HL-60 (cell line): ENCODE measurements at places on chromosomes 12 and 14.
A peak's percentile ranks its signal among the peaks of the same experiment; 100 is the strongest.

GRCh38 chr14:104864267-104865080 lies 594 bp upstream of the CEP170B start:
- DNase-seq = no peak

- no peak for DNase-seq
Measured at GRCh38 chr14:96479435-96480146, 22.6 kb upstream of the PAPOLA start.

GRCh38 chr12:80807640-80808288 lies 91.1 kb downstream of the MYF5 start:
- no peak for DNase-seq

DNA sequence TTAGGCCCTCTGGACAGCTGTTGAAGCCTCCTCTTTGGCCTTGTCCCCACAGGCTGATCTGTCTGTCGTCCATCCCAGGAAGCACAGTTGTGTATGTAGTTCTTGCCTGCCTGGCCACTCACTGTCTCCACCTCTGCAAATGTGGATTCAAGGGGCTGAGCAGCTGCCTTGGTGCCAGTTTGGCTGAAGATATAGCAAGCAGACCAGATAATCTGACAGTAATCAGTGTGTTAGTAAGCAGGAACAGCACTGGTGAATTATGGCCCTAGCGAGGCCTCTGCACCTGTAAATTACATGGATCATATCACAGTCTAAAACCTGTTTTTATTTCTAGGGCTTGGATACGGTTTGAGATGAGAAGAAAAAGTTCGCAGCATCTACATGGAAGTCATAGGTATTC lies 282.5 kb upstream of the NOS1 start:
- DNase-seq = no peak

GRCh38 chr12:47774663-47775062 lies 1.6 kb downstream of the SLC48A1 start:
- DNase-seq = no peak

- DNase-seq = no peak
Measured at GRCh38 chr12:96828169-96828789, 78.8 kb upstream of the NEDD1 start.

- DNase-seq = no peak
Measured at GRCh38 chr12:41140117-41140516, 48.0 kb upstream of the PDZRN4 start.

GRCh38 chr12:24206621-24207020 lies 257.2 kb upstream of the SOX5 start:
- no peak for DNase-seq

DNA sequence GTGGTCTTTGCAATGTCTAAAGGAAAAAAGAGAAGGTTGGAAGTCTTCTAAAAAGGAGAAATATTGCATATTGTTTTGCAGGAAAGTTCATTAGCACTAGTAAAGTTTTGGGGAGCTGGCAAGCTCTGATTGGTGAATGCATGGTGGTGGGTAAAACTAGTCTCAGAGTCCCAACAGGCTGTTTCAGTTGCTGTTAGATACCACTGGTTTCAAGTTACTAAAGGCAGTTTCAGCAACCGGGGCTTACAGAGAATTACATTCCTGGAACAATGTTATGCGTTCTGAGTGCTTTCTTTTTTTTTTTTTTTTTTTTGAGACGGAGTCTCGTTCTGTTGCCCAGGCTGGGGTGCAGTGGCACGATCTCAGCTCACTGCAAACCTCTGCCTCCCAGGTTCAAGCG lies 208.2 kb downstream of the EPS8 start:
- no peak for DNase-seq

- DNase-seq = no peak
Measured at GRCh38 chr12:109549613-109550270, 23.6 kb downstream of the MMAB start.

DNA sequence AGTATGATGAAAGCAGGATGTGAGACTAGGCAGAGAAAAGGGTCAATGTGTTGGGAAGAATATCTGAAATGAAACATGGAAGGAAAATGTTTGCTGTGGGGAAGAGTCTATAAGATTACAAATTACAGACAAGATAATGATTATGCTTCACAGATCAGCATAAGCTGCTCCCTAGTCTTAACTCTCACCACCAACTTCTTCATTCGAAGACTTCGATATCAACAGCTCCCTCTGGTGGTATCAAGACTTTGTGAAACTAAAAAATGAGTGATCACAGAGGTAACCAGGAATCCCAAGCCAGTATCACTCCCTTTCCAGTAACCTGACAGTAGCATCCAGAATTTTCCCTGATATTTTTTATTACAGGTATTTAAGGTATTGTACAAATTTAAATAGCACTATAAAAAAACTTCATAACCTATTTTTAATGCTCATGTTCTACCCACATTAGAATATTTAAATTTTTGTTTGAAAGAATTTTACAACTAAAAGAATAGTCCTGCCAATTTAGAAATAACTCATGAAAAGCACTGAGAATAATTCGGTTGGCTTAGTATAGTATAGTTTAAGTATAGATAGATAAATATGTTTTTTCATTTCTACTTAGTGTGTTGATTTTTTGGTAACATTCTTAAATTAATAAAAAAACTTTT lies 84.4 kb downstream of the C2CD5 start:
- DNase-seq = peak; percentile 34

- no peak for DNase-seq
Measured at GRCh38 chr14:71668186-71668912, 263.9 kb upstream of the RGS6 start.

- no peak for DNase-seq
Measured at GRCh38 chr12:106416273-106416672, 58.7 kb downstream of the POLR3B start.

DNA sequence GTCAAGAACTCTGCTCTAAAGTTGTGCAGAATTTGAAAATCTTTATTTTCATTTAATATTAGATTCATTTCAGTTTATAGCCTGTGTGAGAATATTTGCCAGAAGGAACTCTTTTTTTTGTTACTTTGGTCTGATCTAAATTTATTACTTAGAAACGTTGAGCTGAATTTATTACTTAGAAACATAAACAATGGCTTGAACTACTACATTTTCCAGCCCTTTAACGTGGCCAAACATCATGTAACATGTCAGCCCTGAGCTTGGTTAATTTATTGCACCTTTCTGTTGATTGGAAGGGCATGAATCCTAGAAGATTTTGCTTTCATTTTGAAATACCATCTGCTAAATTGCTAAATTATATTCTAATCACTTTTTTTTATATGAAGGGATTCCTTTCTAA lies 241.4 kb downstream of the TMEM117 start:
- no peak for DNase-seq

DNA sequence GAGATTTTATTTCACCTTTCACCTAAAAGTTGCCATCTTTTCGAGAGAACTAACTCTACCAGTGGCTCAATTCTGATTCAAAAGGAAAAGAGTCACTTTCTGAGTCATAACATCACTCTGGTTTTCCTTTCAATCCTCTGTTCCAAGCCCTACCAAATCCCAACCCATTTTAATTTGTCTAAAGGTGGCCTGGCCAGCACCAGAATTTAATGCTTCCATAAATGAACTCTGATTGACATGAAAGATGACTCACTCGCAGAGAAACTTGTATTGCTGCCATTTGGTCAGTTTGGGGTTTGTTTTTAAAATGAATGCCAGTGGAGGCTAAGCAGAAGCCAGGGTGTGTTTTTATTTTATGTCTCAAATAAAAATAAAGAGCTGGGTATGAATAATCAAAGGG lies 117.4 kb upstream of the SOX5 start:
- no peak for DNase-seq

- DNase-seq = no peak
Measured at GRCh38 chr14:81385886-81386285, 14.2 kb downstream of the STON2 start.

GRCh38 chr14:78399316-78399889 lies 229.2 kb downstream of the NRXN3 start:
- DNase-seq = no peak

DNA sequence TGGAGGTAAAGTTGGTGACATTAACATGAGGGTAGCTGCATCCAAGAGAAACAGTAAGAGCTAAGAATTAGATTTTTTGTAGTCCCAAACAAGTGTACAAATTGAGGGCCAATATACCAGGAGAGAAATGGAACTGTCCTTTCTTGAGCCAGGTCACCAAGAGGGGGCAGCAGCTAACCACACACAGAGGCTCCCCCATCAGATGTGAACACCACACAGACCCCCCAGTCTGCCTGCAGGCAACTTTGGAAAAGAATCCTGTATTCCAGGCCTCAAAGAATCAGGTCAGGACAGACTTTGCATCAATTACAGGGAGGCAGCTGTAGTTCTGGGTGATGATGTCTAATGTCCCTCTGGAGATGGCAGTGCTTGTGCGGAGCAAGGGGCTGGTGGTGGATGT lies 77.9 kb downstream of the SPTB start:
- no peak for DNase-seq

DNA sequence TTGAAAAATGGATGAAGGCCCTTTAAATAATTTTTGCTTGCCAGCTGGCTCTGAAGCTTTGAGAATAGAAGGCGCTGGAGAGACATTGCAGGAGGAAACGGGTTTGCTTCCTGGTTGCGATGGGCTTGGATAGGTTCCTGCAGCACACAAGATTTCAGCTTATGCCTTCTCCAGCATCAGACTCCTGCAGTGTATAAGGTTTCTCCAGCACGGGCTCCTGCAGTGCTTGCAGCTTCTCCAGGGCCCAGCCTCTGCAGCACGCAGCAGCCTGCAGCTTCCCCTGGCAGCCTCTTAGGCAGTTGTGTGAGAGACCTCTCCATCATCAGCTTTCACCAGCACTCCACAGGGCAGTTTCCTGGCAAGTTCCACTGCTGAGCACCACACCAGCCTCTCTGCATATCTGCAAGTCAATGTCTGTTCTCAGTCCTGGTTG lies 78.7 kb upstream of the ZDHHC17 start:
- DNase-seq = no peak

DNA sequence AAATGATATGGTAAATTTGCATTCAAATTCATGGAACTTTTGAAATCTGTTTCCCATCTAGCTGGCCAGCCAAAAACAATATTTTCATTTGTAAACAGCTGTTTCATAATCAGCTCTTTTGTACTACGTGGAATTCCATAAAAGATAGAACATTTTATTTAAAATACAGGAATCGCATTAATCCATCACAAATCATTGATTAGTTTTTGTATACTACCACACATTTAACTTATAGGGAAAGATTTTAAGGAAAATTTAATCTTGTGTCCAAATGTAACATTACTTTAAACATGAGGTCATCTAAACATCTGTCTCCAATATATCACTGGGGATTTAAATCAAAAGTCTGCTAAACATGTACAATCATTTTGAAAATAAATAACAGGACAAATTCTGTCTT lies 33.5 kb downstream of the SLC25A21 start:
- DNase-seq = no peak

DNA sequence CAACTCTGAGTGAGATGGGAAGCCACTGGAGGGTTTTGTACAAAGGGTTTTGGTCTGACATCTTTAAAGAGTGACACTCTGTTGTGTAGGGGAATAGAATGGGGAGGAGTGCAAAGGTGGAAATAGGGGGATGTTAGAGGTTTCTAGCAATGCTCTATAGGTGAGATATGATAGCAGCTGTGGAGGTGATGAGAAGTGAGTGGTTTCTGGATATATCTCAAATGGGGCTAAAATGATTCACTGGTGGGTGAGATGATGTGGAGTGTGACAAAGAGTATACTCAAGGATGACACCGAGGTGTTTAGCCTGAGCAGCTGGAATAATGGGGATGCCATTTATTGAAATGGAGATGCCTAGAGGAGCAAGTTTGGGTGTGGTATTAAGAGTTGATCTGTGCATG lies 426.4 kb downstream of the PCNX1 start:
- DNase-seq = no peak

- no peak for DNase-seq
Measured at GRCh38 chr12:93868771-93869170, 191.6 kb downstream of the CRADD start.

DNA sequence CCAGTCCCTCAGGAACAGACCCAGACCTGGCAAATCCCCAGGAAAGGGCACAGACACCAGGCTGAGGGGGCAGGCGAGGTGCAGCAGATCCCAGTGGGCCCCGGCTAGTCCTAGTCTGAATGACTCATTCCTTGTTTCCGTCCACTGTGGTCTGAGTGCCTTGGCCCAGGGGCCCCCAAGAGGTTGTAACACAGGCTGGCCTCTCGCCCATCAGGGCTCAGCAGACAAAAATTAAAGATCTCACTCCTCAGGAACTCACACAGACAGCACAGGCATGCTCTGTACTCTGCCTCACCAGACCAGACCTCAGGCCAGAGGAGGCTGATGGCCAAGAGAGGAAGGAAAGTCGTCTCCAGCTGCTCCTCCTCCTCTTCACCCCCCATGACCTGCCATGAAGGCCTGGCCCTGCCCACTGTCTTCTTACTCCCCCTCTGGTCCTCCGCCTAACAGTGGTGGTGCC lies 7.7 kb upstream of the LTBP2 start:
- no peak for DNase-seq

- no peak for DNase-seq
Measured at GRCh38 chr12:6375269-6376078, at the start of gene SCNN1A. Gene SCNN1A, minus strand, starts transcription at chr12:6375563. Its CDS starts 780 bp downstream, at chr12:6374783.

DNA sequence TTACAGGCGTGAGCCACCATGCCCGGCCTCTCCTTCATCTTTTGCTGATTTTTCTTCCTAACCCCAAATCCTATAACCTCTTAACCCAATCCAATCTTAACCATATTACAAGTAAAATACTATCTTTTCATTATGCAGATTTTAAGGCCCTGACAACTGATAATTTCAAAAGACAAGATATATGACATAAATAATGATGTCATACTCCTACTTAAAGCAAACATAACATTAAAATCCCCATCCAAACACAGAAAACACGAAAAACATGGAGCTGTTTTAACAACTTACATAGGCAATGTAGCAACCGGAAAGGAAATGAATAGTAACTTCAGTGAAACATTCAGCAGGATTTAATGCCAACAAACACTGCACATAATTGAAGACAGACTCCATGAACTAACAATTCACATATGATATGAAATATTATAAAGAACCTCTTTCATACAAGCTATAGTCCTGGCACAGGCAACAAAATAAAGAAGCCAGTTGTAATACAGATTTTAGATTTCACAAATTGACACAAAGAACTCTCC lies 21.5 kb downstream of the USP44 start:
- DNase-seq = no peak

DNA sequence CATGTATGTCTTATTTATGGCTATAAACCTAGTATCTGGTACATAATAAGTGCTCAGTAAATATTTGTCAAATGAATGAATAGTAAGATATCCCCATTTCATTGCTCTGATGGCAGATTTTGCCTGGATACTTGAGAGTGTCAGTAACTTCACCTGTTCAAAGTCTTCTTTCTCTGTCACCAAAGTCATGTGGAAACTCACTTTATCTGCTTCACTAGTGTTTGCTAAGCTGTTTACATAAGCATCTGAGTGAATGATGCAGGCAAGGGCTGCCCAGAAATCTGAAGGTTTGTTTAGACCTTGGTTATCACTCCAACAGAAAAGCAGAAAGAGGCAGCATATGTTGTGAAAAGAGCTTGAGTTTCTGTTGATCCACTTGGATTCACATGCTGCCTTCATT lies 4.3 kb downstream of the OR4E1 start:
- DNase-seq = no peak

DNA sequence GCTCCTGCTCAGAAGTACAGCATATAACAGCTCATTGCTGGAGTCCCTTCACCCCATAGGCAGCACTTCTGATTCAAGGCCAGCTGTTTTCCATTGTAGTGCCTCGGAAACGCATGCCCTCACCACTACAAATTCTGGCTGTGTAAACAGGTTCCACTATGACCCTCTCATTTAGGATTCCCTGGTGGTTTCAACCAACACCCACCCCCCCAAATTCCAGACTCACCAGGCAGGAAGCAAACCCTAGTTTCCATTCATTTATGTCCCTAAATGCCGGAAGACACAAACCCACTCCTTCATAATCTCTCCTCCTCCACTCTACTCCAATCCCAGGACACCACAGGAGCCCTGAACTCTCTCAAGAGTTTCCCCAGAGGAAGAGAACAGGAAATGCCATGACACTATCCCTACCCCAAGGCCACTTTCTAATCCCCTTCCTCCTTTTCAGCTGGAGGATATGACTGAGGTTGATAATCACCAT lies 75.9 kb upstream of the TMPO start:
- no peak for DNase-seq
